ENCODE measurements at places on chromosomes 6 and 20.

- DNase-seq = no peak
These were observed 10.7 kb downstream of the MAPK14 start for GRCh38 chr6:36038120-36038876.

GRCh38 chr6:132354517-132355167 lies 46.6 kb downstream of the MOXD1 start:
- peak; percentile 15 for DNase-seq

GRCh38 chr6:161355696-161356095 lies 81.8 kb upstream of the AGPAT4 start:
- no peak for DNase-seq

DNA sequence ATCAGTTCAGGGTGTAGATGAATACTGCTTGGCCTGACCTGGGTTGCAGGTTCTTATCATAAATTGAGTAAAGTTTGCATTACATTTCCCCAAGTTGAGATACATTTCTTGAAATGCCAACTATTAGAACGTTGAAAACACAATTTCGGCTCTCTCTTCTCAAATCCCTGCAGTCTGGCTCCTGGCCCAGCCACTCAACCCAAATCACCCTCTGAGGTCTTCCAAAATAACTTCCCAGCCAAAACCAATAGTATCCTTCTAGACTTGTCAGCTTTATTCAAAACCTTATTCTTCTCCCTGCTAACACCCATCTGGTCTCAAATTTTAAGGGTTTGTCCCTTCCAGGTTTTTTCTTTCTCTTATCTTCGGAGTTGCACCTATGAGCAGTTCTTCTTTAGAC lies 263.6 kb downstream of the EYA4 start:
- DNase-seq = no peak

- DNase-seq = no peak
These were observed 115.6 kb downstream of the KHDC1L start for GRCh38 chr6:73109659-73110058.

DNA sequence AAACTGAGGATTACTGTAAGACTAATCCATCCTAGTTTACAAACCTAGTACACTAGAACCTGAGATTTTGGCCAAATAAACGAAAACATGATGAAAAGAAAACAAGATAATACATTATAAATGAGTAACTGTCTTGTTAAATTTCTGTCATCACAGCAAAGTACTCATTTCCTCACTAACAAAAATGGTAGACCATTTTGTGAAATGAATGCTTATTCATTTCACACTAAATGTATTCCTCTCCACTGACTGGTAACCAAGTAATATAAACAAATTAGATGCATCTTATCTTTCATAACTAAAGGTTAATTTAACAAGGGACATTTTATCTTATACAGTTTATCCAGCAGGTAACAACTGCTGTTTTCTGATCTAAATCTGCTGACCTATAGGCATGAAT lies 143.7 kb downstream of the REV3L start:
- DNase-seq = no peak

DNA sequence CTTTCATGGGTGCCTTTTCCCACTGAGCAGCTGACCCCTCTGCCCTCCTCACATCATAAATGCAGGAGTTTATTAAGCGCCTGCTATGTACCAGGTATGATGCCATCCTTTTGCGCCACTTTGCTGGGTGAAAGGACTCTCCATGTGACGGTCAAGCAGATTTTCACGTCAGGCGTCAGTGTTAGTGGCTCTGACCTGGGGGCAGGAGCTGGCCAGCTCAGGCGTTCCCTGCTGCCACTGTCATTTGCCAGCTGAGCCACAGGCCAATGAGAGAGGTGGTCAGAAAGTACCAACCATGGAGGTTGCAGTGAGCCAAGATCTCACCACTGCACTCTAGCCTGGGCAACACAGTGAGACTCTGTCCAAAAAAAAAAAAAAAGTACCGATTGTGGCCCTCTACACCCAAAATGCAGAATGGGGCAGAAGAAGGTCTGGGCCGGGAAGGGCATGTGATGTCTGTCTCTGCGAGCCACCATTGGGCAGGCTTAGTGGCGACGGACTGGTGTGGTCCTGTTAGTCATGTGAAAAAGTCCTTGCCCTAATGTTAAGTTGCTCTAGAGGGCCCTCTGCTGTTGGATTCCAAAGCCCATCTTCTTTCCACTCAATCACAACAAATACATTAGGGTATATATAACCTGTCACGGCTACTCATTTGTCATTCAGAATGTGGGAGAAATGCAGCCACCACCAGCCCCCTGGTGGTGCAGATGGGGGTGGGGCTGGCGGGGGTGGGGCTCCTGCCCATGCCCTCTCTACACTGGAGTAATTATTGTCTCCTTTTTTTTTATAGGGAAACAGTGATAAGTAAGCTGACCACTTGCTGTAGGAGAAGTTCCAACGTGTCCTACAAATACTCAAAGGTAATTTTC lies 18.4 kb upstream of the SLC22A1 start:
- DNase-seq = no peak

DNA sequence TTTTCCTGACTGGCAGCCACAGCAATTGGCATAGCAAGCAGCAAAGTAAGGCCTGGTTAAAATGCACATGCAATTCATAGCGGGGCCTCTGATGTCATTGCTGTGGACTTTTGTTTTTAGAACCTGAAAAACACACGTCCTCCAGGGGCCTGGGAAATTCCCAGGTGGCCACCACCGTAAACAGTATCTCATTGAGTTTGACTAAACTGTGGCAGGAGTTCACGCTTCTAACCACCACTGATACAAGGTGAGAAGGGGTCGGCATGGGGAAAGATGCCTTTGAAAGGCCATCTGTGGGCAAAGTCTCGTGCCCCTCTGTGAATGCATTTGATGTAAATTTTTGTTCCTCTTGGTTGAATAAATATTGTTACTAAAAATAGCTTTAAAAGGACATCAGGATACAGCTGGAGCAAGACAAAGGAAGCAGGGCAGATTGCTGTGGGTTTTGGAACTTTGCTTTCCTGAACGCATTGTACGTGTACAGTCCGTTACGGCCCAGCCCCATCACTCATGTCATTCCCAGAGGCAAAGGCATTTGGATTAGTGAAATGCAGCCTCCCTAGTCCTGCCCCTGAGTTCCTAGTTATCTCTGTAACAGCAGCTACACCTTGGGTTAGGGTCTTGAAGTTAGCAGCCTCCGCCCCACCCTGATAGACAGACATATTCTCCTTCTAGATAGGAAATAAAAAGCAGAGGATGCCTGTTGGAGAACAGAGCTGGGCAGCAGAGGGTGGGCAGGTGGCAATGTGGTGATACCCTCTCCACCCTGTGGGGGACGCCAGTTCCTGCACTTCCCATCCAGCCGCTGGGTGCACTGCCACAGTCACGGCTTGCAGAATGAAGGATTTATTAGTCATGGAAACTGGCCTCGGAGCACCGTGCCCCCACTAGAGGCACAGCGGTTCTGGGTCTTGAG lies 80.3 kb downstream of the ZDHHC14 start:
- DNase-seq = no peak

DNA sequence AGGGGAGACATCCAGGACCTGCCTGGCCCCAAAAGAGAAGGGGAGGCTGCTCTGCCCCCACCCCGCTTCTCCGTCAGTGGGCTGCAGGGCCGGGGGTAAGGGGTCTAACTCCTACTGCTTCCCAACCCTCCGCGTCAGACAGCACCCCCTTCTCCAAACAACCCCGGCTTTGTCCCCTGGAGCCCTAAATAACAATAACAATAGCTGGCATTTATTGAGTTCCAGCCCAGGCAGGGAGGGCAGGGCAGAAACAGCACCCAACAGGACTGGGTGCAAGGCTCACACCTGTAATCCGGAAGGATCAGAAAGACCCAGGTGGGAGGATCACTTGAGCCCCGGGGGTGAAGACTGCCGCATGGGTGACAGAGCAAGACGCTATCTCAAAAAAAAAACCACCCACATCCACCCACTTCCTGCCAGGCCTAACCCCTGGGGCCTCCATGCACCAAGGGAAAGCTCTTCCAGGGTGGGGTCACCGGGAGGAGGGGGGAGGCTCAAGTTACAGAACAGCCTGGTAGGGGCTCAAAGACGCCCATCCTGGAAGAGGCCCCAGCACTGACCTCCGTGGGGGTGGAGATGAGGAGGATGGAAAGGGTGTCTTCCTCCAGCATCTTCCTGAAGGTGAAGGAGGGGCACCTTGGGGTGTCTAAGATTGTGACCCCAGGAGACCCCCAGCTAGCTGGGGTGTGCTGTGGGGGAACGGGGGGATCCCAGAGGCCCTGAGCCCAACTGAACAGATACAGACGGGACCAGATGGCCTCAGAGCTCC lies 1.3 kb upstream of the FNDC11 start:
- peak; percentile 55 for DNase-seq

DNA sequence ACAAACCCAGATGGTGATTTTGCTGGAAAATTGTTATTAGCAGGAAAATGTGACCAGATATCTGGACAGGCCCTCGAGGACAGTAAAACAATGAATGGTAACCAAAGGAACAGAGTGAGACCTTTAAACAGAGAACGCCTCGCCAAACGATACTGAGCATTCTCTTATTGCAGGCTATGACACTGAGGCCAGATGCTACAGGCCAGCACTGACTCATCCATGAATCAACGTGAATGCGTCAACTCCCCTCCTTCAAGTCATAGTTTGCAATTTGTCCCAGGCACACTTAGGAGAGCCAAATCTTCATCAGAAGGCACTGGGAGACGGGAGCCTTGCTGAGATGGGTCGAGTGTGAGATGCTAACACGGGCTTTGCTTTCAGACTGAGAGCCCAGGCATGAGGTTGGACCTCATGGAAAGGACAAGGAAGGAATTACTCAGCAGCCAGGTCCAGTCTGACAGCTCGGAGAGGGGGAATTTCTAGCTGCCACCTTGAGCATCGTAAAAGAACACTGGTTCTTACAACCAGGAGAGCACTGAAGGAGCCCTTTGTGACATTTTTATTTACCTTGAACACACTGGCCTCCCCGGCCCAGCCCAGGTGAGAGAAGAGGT lies 60.7 kb downstream of the BMP7 start:
- DNase-seq = no peak

DNA sequence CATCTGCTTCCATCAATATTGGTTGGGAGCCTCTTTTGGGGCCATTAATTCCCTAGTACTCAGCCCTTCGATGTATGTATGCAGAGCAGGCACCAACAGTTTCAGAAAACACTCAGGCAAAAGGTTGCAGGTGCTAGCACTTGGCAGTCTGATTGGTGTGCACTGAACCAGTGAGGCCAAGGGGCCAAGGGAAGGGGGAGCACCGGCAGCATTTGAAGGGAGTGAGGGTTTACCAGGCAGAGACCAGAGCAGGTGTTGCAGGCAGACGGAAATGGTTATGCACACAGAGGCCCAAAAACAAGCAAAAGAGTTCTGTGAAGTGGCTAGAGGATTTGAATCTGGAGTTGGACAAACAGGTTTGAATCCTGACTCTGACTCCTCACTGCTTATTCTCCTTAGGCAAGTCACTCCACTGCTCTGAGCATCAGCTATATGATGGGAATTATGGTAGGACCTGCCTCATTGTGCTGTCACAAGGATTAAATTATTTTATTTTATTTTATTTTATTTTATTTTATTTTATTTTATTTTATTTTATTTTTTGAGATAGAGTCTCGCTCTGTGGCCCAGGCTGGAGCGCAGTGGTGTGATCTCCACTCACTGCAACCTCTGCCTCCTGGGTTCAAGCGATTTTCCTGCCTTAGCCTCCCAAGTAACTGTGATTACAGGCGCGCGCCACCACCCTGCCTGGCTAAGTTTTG lies 58.1 kb upstream of the SHLD1 start:
- DNase-seq = no peak

DNA sequence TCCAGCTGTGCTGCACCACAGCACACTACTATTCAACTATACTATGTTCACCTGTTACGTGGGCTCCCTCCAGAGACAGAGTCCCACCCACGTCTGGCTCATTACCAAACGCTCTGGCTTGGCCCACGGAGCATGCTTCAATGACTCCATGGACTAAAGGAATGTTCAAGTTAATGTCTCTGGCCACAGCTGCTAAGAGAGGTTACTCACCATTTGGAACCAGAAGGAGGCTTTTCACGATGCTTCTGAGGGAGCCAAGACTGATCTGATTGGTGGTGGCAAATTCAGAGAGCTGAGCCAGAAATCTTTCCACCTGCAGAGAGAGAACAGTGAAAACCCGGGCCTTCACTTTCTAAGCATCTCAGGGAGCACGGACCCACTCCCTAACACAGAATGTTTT lies 15.6 kb downstream of the COMMD7 start:
- DNase-seq = no peak

DNA sequence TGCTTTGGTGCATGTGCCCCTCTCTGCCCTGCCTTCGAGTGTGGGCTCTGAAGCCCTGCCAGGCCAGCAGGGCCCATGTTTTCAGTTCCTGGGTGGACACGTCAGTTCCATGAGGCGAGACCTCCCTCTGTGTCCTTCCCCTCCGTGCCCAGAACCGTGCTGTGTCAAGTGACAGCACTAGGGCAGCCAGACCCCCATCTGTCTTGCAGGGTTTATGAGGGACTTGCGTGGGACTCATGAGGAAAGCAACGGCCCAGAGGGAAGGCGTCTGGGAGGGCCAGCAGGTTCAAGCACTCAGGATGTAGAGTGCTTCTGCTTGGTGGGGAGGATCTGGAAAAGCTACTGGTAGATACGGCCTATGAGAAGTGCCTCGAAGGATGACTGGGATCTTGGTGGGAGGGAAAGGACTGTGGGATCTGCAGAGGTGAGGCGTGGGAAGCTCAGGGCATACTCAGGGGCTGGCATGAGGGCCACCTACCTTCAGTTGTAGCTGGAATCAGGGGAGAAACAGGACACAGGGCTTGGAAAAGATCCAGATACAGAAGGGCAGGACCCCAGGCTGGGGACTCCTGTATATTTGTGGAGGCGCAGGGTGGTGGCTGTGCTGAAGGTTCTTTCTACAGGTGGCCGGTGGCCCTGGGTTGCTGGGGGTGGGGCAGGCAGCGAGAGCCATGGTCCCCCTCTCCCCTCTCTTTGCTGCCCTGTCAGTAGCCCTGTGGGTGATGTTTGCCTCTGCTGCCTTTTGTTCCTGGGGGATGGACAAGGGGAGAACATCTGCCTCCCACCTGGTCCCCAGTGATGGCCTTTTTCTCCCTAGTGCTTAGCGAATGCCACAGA lies 5.5 kb downstream of the NPEPL1 start:
- DNase-seq = no peak

- no peak for DNase-seq
These were observed 46.9 kb upstream of the SMIM29 start for GRCh38 chr6:34295721-34296120.

- peak; percentile 58 for DNase-seq
These were observed 4.7 kb upstream of the MRGBP start for GRCh38 chr20:62791301-62792181.

DNA sequence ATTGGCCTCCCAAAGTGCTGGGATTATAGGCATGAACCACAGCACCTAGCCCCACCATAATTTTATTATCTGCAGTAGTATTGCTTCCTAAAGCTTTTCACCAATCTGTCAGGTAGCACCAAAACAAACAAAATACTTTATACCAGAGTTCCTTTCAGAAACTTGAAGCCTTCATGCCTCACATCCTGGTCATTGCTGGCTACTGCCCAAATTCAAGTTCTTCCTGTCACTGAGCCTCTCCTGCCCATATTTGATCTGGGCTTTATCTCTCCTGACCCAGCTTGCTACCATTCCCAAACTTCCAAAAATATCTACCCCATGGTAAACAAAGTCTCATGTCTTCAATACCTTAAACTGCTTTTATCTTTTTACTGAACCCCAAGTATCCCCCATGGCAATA lies 34.9 kb upstream of the DST start:
- DNase-seq = no peak

- DNase-seq = no peak
These were observed 19.0 kb downstream of the TTPAL start for GRCh38 chr20:44494681-44495080.
